Activated naive CD4-positive, alpha-beta T cell treated with anti-CD3 and anti-CD28 coated beads, Interleukin-2, amount 50 U/mL, for 16 hours (primary cell): ENCODE measurements at places on chromosomes 4 and X.

- DNase-seq, result no peak
Measured at GRCh38 chr4:93749292-93749761, 79.2 kb upstream of the ATOH1 start.

GRCh38 chr4:47349326-47349725 is 114.2 kb downstream of the COMMD8 start:
- DNase-seq, result no peak

GRCh38 chrX:133005042-133005441 is 46.6 kb upstream of the HS6ST2 start:
- no peak for DNase-seq

GRCh38 chrX:121179972-121180371 is 132.6 kb downstream of the GLUD2 start:
- no peak for DNase-seq

DNA sequence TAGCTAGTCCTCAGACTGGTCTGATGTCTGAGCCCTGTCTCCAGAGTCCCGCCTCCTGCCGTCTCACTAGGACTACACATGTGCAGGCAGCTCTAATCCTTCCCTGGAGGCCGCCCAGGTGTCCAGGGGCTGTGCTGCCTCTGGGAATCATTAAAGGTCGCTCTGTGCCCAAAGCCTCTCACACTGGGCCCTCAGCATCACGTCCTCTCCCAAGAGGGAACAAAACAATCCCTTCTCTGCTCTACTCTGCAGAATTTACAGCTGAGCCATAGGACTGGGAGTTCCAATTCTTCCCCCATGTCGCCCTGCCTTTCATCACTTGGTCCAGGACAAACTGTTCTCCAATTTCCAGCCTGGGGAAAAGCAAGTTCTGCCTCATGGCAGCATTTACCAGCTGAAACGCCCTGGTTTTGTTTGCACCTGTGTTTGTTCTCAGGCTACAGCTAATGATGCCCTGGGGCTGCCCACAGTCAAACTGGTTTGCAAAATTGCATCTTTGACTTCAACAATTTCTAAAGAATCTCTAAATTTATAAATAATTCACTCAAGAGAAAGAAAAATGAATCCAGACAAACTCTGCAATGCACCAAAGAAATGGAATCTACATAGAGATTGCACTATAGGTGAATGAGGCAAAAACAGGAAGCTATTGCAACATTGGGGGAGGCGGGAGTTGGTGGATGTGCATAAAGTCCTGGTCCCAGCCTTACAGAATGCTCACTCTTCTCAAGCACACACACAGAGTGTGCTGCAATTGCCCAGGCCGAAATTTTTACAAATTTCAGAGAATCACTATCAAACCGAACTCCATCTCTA is 7.2 kb upstream of the MRFAP1 start:
- no peak for DNase-seq

DNA sequence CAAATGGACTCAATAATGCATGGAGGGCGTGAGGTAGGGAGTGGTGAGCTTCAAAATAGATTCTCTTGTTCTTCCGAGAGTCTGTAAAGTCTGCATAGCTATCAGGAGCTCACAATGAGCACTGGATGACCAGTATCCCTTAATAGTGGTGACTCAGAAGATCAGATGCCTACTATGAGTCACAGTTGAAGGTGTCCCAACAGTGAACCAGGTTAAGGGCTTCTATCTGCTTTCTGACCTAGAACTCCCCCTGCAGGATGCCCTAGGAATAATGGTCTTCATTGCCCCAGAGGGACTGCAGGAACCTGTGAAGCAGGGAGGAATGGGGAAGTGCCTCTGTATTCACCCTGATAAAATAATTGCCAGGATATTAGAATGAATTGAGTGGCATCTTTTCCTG is 22.1 kb downstream of the DGKK start:
- DNase-seq, result no peak
